ENCODE measurements at places on chromosomes 4 and X. TPM values are rescaled to one million over a fixed set of nuclear protein-coding genes. Genes with fewer than 3 reads are reported as not detected.

Gene SPATA4
- polyA plus RNA-seq = not detected

Gene GPR173
- polyA plus RNA-seq = 1.0 TPM

Gene ESX1
- polyA plus RNA-seq = not detected

Gene CD99
- 77.2 TPM for polyA plus RNA-seq

Gene TCEAL5
- polyA plus RNA-seq = 1.8 TPM

Gene CCSER1
- polyA plus RNA-seq = 7.2 TPM

Gene FAM184B
- polyA plus RNA-seq = 0.23 TPM

Gene CTAG1B
- not detected for polyA plus RNA-seq

Gene STBD1
- polyA plus RNA-seq = 8.8 TPM

Gene TLR8
- 1.7 TPM for polyA plus RNA-seq

Gene TBC1D19
- 2.4 TPM for polyA plus RNA-seq

Gene BST1
- 5.3 TPM for polyA plus RNA-seq

Gene SUPT20HL1
- polyA plus RNA-seq = not detected

Gene TAF7L
- polyA plus RNA-seq = 0.12 TPM

Gene VEGFD
- polyA plus RNA-seq = 4.8 TPM

Gene PABPC1L2A
- not detected for polyA plus RNA-seq

Gene TEX11
- 0.79 TPM for polyA plus RNA-seq

Gene MAP7D2
- polyA plus RNA-seq = 2.5 TPM

Gene ZDHHC15
- 0.44 TPM for polyA plus RNA-seq

Gene ARHGAP6
- 2.2 TPM for polyA plus RNA-seq

Gene CYBB
- 23.0 TPM for polyA plus RNA-seq

Gene REELD1
- not detected for polyA plus RNA-seq

Gene GAGE12C
- polyA plus RNA-seq = not detected

Gene GNL3L
- polyA plus RNA-seq = 4.2 TPM

Gene ASB12
- 1.2 TPM for polyA plus RNA-seq

Gene ASB11
- polyA plus RNA-seq = not detected

Gene APLN
- not detected for polyA plus RNA-seq

Gene SATL1
- polyA plus RNA-seq = not detected

Gene EDA
- 1.2 TPM for polyA plus RNA-seq

Gene SCD5
- 1.2 TPM for polyA plus RNA-seq

Gene ANXA10
- polyA plus RNA-seq = 5.4 TPM

Gene FHDC1
- 4.2 TPM for polyA plus RNA-seq

Gene HTR2C
- polyA plus RNA-seq = not detected

Gene UPF3B
- 9.0 TPM for polyA plus RNA-seq

Gene HUWE1
- 54.4 TPM for polyA plus RNA-seq

Gene REST
- polyA plus RNA-seq = 5.8 TPM

Gene SH3RF1
- 16.4 TPM for polyA plus RNA-seq

Gene FRMD7
- not detected for polyA plus RNA-seq

Gene TBC1D8B
- 3.3 TPM for polyA plus RNA-seq

Gene ABCG2
- 15.7 TPM for polyA plus RNA-seq

Gene DIAPH2
- 7.9 TPM for polyA plus RNA-seq

Gene BEND4
- polyA plus RNA-seq = not detected

Gene ARAP2
- 6.7 TPM for polyA plus RNA-seq

Gene ASMT
- not detected for polyA plus RNA-seq
